Stimulated activated CD4-positive, alpha-beta T cell treated with anti-CD3 and anti-CD28 coated beads, Interleukin-12 subunit alpha, Interleukin-12 subunit beta, amount 100 ng/mL, for 24 hours (primary cell): ENCODE measurements at places on chromosomes 11 and 22.

DNA sequence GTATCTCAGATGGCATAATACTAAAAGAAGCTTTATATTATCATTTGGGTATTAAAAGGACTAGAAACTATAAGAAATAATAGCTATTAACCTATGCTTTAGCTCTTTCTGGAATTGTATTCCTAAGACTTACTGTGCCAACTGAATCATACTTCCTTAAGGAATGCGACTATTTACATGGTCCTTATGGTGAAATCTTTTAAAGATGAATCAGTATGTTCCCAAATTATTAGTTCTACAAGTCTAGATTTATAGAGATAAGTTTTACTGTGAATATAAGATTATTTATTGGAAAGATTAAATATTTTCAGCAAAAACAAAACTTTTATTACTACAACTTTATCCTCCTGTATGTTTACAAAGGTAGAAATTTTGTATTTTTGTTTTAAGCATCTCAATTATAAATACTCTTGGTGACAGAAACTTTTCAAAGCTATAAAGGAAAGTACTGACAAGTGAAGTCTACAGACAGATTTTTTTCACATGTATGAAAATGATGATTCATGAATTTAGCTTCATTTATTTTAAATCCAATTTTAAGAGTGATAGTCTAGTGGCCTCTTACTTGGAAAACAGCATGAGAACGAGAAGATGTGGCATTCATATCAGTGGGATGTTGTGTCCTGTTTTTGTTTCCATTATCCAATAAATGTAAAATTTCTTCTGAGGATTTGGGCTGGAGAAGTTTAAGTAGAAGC lies 17.8 kb downstream of the KIF18A start:
- DNase-seq: no peak

GRCh38 chr22:30054764-30055069 lies 25.5 kb upstream of the HORMAD2 start:
- no peak for DNase-seq

DNA sequence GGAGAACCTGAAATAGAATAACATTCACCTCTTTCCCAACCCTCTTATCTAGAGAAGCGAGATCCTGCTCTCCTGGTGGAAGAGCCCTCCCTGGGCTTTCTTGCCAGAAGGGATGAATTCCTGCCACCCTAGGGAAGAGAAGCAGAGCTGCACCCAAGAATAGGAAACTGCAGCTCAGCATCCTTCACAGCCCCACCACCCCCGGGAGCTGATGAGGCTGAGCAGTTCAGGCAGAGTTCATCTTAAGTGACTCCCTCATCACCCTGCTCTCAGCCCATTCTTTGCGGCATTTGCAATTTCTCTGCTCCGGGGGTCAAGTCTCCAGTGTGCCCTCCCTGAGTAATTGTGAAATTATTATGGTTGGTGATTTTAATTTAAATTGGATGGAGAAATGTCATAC lies 514.9 kb downstream of the BUD13 start:
- no peak for DNase-seq

DNA sequence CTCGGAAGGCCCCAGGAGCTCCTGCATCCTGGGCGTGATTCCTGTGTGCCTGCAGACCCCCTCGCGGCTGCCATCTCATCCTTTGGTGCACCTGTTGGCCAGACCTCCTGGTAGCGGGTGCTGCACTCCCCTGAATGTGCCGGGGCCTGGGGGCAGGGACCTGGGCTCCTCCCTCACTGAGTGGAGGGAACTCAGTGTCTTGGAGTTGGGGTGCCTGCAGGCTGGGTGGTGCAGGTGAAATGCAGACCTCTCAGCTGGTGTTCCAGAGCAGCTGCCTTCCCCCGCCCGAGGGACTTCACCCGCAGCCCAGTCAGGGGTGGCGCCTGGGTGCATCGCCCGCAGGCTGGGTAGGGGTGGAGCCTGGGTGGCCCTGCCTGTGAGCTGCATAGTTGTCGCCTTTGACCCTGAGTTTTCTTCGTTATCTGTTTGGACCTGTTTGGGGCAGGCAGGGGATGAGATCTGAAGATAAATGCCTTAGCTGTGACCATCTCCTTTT lies 31.4 kb downstream of the LRP5 start:
- DNase-seq: no peak

DNA sequence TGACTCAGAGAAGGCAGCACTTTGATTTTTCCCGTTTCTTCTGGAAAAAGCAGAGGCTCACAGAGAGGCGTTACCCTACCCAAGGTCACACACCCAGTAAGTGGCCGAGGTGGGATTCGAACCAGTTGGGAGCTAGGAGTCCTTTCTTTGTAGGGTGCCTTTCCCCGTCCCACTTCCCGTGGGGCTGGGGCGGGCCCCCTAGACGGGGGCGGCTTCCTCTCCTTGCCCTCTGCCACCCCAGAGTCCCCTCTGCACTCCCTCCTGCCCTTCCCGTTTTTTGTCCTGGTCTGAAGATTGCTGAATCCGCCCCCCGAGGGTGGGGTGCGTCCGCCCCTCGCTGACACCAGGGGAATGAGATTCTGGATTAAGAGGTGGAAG lies 747 bp downstream of the TPCN2 start:
- no peak for DNase-seq

DNA sequence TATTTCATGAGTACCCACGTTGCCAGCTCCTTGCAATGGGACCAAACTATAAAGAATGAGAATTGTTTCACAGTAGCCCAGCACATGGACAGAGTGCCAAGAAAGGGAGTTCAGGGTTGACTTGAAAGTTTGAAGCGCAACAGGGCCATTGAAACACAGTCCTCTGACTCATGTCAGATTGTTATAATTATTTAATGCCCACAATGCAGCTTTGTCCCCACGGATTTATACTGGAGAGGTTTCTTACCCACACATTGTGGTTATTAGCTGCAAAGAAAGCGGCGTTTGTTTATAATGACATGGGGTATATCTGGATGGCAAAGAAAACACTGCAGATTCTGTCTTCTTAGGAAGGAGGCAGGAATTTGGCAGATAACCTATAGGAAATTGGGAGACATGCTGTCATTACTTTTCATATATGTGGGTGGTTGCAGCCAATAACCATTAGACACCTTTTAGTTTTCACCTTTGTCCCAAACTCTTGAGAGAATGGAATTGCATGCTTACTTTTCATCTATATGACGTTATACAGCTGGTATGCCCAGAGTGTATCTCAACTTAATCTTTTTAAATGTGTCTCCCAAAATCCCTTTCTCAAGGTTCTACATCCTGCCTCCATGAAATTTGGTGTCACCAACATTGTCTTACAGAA lies 143.6 kb downstream of the TEAD1 start:
- no peak for DNase-seq

DNA sequence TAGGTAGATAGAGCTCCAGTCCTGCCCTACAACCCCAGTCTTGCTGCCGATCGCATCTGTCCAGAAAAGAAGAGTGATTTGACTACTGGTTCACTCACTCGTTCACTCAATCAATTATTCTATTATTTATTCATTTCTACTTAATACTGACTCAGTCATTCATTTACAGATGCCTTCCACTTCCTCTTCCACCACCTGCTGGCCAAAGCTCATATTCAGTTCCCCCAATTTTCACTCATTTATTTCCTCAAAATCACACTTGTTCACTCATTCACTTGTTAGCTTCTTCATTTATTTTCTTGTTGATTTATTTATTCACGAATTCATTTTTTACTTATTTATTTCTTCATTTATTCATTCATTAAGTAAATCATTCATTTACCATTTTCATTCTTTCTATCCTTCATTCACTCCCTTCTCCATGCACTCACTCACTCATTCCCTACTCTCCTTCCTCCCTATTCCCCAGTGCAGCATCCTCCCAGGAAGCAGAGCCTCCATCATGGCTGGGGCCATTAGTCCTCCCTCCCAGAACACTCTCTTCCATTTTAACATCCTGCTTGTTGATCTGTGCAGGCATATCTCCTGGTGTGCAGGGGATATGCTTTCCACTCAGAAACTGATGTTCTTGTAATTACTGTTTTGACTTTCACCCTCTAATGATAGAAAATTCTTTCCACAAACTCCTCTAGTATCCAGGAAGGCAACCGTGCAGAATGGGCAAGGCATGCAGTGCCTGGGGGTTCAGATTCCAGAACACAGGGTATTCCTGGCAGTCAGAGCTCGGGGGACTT lies 281.0 kb downstream of the TENM4 start:
- DNase-seq: no peak

DNA sequence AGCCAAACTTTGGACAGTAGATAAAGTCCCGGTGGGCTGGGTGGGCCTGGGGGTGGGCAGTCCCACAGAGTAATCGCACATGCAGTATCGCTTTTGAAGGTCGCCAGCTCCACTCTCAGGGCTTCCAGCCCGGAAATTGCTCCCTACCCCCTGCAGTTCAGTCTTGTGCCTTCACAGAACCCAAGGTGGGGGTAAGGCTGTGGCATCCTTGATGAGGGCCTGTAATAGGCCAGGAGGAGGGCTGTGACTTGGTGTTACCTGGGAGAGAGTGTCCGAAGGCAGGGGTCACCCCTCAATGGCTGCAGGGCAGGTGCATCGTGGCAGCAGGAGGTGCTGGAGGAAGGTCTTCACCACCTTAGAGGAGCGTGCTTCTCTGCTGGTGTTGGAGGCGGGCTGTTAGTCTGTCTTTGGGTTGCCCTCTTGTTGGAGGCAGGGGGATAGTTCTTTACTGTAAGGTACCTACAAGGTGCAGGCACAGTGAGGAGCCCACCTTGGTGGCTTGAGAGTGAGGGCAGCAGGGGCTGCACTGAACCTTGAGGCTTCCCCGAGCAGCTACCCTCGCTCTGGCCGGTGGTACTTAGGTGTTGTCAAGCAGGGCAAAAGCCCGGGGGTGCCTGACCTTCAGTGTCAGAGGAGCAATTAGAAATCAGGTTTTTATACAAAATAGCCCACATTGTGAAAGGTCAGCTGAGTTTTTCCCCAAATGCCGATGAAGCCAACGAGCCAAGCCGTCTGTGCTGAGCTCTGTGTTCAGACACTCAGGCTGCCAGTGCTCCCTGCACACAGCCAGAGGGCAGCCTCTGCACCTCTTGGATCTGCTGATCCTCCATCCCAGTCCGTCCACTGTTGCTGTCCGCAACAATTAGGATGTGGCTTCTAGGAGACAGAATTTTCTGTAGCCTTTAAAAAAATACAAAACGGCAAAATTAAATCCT lies 21.9 kb downstream of the SAMM50 start:
- no peak for DNase-seq

- no peak for DNase-seq
Measured at GRCh38 chr11:3823303-3823702, 14.9 kb downstream of the PGAP2 start.

DNA sequence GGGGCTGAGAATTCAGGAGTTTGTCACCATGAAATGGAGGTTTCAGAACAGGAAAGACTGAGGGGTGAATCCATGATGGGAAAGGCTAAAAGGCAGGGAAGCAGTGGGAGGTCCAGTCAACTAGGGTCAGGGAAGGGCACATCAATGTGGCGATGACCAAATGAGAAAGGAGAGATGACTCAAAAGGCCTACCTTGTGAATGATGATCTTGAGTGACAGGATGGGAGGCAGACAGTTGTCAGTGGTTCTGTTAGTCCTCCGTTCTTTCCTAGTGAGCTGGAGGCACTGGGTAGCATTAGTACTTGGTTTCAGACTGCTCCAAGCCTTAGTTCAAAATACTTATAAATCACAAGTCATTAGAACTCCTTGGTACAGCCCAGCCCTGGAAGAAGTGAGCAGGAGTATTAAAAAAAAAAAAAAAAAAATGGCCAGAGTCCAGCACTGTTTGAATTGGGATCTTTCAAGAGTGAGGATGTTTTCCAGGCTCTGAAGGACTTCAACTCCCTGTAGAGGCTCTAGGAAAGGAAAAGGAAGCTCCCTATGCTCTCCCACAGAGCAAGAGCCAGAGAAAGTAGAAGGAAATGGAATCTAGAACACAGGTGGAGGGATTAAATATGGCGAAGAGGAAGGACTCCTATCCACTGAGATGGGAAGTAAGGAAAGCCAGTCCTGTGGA lies 8.3 kb upstream of the DCHS1 start:
- DNase-seq: no peak

- DNase-seq: no peak
Measured at GRCh38 chr11:5291207-5291838, 10.4 kb downstream of the OR51B4 start.
